ENCODE measurements at places on chromosomes 6 and 20.

- no peak for DNase-seq
These were observed 121.4 kb upstream of the NRSN1 start for GRCh38 chr6:24004659-24005058.

- DNase-seq: no peak
These were observed 120.4 kb upstream of the PLCB4 start for GRCh38 chr20:8948442-8949020.

- DNase-seq: no peak
These were observed 369.3 kb downstream of the FARS2 start for GRCh38 chr6:5630636-5631035.

DNA sequence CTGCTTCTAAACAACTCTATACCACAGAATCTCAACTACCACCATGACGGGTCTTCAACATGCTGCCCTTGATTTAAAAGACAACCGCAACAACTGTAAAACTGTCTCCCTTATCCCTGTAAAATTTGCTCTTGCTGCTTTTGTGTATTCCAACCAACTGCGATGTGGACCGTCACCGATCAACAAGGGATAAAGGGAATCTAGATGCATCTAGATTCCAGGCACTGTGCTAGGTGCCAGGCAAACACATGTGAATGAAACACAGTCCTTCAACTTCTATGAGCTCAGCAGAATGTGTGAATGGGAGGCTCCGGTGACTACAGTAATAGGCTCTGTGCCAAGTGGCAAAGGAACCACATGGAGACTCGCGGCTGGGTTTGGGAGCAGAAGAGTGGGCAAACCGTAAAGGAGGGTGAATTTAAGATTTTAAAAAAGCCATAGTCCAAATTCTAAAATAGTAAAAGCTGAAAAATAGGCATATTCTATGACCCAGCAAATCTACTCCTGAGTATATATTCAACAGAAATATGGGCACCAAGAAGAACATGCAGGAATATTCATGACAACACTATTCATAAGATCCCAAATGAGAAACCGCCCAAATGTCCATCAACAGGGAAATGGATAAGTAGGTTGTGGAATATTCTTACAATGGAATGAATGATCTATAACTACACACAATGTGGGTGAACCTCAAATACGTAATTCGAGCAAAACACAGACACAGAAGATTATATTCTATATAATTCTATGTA, 3.7 kb upstream of the PRND start:
- no peak for DNase-seq

- no peak for DNase-seq
These were observed 26.4 kb downstream of the RMND1 start for GRCh38 chr6:151425561-151425960.
